ENCODE measurements at places on chromosomes 4 and X.
A peak's percentile ranks its signal among the peaks of the same experiment; 100 is the strongest.

DNA sequence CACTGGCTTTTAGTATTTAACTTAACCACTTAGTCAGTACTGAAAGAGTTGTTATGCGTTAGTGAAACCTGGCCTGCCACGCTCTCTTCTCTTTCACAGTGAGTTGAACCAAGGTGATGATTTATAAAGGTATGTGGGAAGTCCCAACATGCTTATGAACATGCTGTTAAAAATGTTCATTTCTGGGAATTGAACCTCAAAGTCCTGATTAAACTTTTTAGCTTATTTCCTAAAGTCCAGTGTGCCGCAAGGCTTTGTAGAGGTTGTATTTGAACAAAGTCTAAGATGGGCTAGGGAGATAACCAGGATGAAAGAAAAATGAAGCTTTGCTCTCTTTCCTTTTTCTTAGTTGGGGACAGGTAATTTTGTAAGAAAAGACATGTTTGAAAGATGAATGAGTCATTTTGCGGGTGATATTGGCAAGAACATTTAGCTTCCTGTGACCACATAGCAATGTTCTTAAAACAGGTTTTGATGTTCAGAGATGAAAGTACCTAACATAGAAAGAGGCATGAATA lies 270.3 kb downstream of the DTHD1 start:
- DNase-seq = no peak

GRCh38 chr4:95141361-95141760 lies 383.6 kb downstream of the BMPR1B start:
- DNase-seq = no peak

DNA sequence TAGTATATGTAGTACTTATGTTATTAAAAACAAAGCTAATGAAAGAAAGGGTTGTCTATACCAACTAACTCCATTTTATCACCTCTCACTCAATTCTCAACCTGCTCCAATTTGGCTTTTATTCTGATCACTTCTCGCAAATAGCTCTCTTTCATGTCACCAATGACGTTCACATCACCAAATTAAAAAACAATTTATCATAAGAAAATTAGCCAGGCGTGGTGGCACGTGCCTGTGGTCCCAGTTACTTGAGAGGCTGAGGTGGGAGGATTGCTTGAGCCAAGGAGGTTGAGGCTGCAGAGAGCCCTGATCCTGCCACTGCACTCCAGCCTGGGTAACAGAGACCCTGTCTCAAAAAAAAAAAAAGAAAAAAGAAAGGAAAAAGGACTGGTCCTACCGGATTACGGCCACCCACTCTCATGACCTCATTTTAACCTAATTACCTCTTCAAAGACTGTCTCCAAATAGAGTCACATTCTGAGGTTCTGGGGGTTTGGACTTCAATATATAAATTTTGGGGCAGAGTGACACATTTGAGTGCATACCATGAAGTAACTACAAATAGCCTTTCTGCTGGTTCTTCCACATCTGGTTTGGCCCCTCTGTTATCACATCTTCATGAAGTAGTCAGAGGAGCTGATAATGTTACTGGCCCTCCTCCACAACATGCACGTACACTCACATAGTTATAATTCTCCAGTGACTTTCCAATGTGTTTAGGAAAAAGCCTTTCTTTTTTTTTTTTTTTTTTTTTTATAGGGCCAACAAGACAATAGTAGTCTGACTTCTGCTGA lies 15.8 kb upstream of the RBMX start:
- DNase-seq = no peak

GRCh38 chr4:98620087-98620784 lies 38.2 kb downstream of the TSPAN5 start:
- no peak for DNase-seq

- DNase-seq = no peak
These were observed 31.8 kb downstream of the CHIC2 start for GRCh38 chr4:54032558-54033135.

DNA sequence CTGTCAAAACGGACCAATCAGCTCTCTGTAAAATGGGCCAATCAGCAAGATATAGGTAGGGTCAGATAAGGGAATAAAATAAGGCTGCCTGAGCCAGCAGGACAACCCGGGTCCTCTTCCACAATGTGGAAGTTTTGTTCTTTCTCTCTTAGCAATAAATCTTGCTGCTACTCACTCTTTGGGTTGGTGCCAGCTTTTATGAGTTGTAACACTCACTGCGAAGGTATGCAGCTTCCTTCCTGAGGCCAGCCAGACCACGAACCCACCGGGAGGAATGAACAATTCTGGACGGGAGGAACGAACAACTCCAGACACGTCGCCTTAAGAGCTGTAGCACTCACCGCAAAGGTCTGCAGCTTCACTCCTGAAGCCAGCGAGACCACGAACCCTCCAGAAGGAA lies 287.8 kb downstream of the RAPGEF2 start:
- peak; percentile 93 for DNase-seq

GRCh38 chr4:8352368-8353157 lies 83.0 kb downstream of the HTRA3 start:
- DNase-seq = no peak

All from ACHN (cell line).